ENCODE measurements at places on chromosomes 5 and 9.

- no peak for DNase-seq
Observed at GRCh38 chr5:132372127-132372526, 2.6 kb downstream of the SLC22A5 start.

GRCh38 chr5:142254431-142254830 lies 70.4 kb downstream of the SPRY4 start:
- no peak for DNase-seq

DNA sequence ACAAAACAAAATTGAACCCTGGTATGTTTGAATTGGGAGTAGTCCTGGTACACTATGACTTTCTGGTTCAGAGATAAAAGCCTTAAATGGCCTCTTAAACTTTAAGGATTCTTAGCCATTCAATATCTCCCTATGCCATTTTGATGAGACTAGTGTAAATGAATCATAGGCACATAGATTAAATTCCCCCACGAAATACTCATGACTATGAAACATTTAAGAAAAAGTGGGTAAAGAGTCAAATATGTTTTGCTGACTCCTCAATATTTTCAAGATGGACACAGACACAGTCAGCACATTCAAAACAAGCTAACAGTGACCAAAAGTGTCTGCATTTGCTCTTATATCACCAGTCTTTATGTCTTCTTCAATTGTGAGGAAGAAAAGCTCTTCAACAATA lies 278.3 kb downstream of the PDE4D start:
- no peak for DNase-seq

- DNase-seq = no peak
Observed at GRCh38 chr9:13274886-13275641, 4.4 kb downstream of the MPDZ start.

DNA sequence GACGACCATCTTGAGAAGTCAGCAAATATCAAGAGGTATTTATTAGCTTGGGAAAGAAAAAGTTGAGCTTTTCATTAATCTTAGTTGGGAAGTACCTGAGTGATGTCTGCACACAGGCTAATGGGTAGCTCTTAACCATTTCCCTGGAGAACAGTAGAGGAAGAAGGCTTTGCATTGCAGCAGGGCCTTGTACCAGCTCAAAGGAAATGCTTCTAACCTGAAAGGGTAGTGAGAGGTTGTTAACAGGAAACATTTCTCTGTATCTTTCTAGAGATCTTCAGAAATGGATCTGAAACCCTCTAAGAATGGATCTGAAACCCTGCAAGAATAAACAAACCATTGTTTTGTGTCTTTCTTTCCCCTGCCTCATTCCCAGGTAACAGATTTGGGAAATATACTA lies 393.3 kb downstream of the PLK2 start:
- DNase-seq = no peak

All from stimulated activated CD4-positive, alpha-beta T cell treated with anti-CD3 and anti-CD28 coated beads, TNF-alpha, amount 100 ng/mL, for 1 hour (primary cell).